Lung microvascular endothelial cell (primary cell): ENCODE measurements at places on chromosomes 2 and 18.

- DNase-seq: no peak
Measured at GRCh38 chr2:95015261-95015912, 10.1 kb upstream of the MAL start.

- DNase-seq: no peak
Measured at GRCh38 chr2:179532863-179533278, 268.2 kb upstream of the SESTD1 start.

DNA sequence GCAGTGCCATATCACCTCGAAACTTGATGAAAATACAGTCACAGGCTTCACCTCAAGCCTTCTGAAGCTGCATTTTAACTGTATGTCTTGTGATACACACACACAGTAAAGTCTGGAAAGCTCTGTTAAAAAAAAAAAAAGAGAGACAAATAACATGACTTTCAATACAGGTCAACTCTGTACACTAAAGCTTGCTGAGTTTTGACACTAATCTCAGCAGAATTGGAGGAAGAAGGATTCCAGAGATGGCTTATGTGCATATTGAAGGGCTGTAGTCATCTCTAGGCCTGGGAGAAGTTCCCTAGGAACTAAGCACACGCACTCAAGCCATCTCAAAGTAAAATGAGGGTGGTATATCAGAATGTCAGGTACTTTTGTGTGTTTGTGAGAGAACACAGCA is 875.1 kb downstream of the EPHA4 start:
- no peak for DNase-seq

GRCh38 chr2:579961-580360 is 97.2 kb downstream of the TMEM18 start:
- DNase-seq: no peak

DNA sequence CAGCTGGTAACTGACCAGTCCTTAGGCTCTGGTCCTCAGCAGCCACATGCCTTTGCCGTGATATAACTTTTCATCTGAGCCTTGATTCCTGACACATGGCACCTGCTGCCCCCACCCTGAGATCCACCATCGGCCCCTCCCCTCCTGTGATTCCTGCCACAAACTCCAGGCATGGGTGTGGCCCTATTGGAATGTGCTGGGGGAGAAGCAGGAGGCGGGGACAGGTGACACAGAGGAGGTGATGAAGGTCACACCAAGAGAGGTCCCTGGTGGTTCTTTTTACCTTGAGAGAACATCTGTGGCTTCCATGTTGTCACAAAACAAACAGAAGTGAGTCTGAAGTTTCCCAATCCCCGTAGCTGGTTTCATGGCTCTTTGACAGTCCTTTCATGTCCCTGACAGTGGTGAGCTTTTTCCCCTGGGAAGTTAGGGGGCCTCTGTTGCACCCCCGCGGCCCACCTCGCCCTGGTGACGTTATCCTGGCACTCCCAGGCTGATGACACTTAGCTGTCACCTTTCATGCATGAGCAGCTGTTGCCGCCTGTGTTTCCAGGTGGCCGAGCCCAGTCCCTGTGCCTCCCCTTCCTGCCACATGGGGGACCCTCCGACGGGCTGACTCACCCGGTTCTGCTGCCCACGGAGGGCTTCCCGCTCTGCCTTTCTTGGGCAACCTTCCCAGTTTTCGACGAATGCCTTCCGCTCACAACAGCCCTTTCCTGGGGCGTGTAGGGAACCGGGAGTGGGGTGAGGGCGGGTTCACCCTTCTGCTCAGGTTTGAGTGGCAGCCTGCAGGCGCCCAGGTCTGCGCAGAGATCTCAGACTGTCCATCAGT is 66.3 kb upstream of the GLI2 start:
- DNase-seq: peak; percentile 65
